GM20000 (cell line): ENCODE measurements at places on chromosomes 3 and 15.
A peak's percentile ranks its signal among the peaks of the same experiment; 100 is the strongest.

DNA sequence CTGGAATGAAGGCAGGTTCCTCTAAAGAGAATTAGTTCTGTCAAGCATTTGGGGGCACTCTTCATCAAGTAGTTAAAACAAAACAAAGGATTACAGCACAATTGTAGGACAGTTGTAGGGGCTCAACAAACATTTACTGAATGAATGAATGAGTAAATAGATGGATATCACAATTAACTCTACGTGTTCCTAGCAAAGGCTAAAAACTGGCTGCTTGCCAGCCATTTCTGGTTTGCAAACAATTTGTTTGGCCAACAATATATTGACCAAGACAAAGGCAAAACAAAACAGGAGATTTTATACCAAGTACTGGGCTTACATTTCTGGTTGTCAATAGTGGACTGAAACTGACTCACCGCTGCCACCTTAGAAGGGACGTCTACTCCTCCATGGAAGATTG lies 116.8 kb downstream of the ZNF280D start:
- DNase-seq, result no peak

- DNase-seq, result peak; percentile 88
These were observed 17.2 kb downstream of the MYL3 start for GRCh38 chr3:46845860-46846623.

DNA sequence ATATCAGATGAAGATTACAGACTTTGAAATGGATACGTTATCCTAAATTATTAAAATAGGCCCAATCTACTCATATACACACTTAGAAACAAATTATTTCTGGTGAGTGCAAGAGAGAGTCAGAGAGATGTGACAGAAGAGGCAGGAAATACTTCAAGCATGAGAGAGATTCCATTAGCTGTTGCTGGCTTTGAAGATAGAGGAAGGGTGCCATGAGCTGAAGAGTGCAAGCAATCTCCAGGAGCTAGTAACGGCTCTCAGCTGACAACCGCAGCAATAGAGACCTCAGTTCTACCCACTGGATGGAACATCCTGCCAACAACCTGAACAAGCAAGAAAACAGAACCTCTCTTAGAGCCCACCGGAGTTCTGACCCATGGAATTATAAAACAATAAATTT lies 270.7 kb upstream of the SLITRK3 start:
- DNase-seq, result no peak

DNA sequence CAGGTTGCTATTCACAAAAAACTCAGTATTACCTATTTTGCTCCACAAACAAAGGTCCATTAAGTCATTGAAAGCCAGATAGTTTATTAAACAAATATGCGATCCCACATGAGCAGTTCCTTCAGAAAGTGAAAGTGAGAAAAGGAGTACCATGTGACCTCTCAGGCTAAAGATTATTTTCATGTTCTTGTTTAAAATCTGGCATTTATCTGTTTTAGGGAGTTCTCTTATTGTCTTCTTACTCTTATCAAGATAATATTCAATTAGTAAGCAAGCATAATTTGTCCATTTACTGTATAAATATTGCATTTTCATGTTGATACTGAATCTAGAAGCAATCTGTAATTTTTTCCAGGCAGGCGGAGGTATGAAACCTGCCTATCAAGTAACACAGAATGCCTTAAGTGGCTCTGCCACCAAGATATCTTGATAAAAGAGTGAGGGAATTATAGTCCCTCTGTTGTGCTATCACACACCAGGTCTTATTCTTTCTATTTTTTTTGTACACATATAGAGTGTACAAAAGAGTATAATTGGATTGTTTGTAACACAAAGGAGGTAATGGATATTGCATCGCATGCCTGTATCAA lies 20.1 kb upstream of the PLSCR5 start:
- no peak for DNase-seq

- DNase-seq, result no peak
These were observed 2.1 kb downstream of the VIPR1 start for GRCh38 chr3:42504334-42505127.

GRCh38 chr15:54792526-54792925 lies 404.2 kb downstream of the RSL24D1 start:
- no peak for DNase-seq

GRCh38 chr15:44492672-44493071 lies 44.3 kb upstream of the EIF3J start:
- DNase-seq, result no peak

DNA sequence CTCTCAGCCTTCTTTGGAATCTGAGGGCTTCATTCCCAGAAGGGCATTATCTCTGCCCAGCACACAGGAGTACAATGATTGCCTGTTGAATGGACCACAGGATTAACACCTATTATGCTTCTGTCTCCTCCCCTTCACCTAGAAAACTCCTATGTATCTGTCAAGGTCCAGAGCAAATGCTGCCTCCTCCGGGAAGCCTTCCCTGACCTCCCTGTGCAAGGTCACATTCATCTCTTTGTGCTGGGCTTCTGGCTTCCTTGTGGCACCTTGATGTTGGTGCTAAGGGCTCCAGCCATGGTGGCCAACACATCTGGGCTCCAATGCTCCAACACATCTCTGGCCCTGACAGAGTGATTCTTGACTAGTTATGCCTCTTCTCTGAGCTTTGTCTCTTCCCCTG lies 49.9 kb upstream of the ATP2B2 start:
- no peak for DNase-seq

- no peak for DNase-seq
These were observed 58.9 kb upstream of the SLC6A6 start for GRCh38 chr3:14343338-14344112.

DNA sequence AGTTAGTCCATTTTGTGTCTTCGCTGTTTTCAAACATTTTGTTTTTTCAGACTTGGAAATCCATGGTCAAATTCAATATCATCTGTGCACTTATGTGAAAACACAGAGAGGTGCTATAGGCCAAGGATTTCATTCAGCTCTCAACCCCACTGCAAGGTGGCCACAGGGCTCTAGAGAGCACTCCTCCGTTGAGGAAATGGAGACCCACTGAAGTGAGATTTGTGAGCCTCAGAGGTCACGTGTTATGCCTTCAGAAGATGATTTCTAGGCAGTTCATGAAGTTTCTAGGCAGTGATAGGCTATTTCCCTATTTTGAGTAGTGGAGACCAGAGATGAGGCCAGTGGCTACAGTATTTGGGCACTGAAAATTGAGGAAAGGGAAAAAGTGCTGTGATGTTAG lies 88.2 kb downstream of the UNC13C start:
- DNase-seq, result no peak

DNA sequence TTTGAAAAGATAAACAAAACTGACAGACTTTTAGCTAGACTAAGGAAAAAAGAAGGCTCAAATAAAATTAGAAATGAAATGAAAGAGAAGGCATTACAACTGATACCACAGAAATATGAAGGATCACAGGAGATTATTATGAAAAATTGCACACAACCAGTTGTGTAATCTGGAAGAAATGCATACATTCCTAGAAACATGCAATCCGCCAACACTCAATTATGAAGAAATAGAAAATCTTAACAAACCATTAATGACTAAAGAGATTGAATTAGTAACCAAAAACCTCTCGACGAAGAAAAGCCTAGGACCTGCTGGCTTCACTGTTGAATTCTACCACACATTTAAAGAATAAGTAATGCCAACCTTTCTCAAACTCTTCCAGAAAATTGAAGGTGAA lies 149.5 kb downstream of the SV2B start:
- no peak for DNase-seq

DNA sequence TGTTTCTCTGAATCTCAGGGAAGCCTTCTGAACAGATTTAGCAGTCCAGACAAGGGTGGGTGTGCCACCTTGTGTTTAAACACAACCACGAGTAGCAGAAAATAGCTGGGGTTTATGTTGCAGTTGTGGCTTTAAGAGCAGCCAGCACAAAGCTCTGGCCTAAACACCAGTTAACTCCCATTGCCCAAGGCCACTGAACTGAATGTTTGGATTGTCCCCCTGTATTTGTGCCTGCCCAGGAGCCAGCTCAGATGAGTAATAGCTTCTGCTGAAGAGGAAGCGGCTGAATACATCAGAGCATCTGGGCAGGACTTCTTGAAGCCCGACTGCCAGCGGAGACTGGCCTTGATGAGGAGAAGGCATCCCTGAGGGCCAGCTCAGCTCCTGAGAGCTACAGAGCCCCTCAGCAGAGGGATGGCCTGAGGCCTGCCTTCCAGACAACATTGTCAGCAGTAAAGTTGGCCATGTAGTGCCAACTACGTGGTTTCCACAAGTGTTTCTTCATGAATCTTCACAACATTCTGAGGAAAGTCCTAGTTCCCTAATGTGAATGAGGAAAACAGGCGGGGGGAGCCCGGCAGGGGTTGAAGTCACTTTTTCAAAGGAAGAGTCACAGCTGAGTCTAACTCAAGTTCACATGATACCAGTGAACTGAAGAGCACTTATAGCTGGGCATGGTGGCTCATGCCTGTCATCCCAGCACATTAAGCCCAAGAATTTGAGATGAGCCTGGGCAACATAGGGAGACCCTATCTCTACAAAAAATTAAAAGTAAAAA lies 65.8 kb upstream of the ZBTB38 start:
- no peak for DNase-seq

DNA sequence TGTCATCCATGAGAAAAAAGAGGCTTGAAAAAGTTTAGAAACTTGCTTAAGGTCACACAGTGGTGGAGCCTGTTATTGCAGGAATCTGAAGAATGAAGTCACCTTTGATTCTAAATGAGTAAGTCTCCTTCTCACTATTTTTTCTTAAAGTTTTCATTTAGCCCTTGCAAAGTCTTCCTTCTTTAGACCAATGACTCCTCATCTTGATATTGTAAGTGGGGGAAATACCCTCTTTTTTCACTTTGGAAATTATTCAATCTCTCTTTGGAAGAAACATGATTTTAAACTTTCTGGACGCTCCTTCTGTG lies 787 bp upstream of the SLMAP start:
- DNase-seq, result peak; percentile 56

DNA sequence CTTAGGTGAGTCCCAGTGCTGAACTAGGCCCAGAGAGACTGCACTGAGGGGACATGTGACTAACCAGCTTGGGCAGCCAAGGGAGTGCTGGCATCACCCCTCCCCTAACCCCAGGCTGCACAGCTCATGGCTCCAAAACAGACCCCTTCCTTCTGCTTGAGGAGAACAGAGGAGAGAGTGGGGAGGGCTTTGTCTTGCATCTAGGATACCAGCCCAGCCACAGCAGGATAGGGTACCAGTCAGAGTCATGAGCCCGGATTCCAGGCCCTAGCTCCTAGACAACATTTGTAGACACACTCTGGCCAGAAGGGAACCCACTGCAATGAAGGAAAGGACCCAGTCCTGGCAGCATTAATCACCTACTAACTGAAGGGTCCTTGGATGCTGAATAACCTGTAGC lies 49.9 kb upstream of the PLSCR4 start:
- DNase-seq, result no peak

- no peak for DNase-seq
These were observed 941.7 kb downstream of the TUSC7 start for GRCh38 chr3:117651246-117651645.

- DNase-seq, result no peak
These were observed 54.7 kb downstream of the FOXP1 start for GRCh38 chr3:71528816-71529215.

DNA sequence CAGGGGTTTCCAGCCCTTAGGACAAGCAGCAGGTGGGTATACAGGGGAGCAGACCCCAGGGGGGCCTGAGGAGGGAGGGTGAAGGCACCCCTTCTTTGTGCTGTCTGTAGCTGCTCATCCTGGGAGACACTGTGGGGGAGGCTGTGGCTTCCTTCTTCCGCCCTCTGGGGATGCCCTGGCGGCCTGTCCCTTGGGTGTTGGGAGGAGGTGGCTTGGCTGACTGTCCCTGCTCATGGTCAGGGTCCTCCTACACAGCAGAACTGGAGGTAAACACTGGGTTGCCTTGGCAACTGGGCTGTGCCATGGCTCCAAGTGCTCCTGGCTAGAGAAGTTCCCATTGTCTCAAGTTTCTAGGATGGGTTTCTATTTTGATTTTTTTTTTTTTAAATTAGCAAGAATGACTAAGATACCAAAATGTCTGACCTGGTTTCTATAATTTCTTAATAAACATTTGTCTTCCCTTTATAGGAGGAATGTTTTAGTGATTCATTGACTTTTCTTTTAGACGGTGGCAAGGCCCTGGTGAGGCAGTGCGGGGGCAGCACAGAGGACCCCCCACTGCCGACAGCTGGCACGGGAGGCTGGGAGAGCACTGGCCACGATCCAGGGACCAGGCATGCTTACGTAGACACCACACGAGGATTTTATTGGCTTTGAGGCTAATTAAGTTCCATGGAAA lies 12.4 kb downstream of the KLF13 start:
- peak; percentile 66 for DNase-seq

- DNase-seq, result no peak
These were observed 317.3 kb upstream of the WNT5A start for GRCh38 chr3:55804170-55805095.

GRCh38 chr15:75620841-75621391 lies 4.6 kb downstream of the SNUPN start:
- DNase-seq, result no peak

- no peak for DNase-seq
These were observed 27.2 kb upstream of the CFAP44 start for GRCh38 chr3:113468539-113468938.

GRCh38 chr3:160851629-160852210 lies 95.7 kb downstream of the PPM1L start:
- no peak for DNase-seq

DNA sequence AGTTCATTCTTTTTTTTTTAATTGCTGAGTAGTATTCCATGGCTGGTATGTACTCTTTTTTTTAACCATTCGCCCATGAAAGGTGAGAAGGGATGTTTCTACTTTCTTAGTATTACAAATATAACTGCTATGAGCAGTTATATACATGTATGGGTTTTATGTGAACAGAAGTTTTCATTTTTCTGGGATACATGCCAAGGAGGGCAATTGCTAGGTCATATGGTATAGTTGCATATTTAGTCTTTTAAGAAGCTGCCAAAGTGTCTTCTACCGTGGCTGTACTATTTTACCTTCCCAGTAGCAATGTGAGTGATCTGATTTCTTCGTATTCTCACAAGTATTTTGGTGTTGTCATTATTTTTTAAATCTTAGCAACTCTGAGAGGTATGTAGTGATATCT lies 11.2 kb upstream of the KLHL40 start:
- DNase-seq, result no peak

GRCh38 chr3:18076301-18076700 lies 333.9 kb upstream of the TBC1D5 start:
- no peak for DNase-seq

DNA sequence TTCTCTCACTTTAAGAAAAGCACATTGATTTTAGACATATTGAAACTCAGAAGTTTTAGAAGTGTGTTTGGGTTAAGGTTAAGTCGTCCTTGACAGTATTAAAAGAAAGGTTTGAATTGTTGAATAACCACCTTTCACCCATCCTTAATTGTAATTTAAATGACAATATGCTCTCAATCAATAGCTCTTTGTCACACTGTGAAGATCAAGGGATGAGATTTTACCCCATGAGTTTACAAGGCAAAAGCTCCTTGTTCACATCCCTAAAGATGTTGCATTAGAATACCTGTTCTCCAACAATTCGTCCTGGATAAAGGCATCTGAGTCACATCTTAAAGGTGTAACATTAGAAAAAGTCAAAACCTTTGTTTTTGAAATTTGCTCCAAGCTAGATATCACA lies 220.4 kb upstream of the MDFIC2 start:
- no peak for DNase-seq

GRCh38 chr3:121913305-121913990 lies 19.2 kb downstream of the SLC15A2 start:
- DNase-seq, result no peak
